ENCODE measurements at places on chromosomes 12 and 14.

DNA sequence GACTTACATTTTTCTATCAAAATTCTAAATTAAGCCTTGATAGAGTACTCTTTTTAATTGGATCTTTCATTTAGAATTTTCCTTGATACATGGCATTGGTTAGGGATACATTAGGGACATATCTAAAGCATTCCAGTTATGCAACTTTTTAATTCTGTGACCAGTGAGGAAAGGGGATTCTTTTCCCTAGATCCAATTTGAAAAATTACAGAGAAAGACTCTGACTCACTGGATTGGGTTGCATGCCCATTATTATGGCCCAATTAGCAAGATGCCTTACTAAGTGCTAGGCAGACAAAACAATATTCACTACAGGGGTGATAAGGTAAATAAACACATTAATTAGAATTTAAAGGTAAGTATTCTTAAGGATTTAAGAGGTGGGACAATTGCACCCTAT, 5.2 kb upstream of the RAD52 start:
- DNase-seq: no peak

DNA sequence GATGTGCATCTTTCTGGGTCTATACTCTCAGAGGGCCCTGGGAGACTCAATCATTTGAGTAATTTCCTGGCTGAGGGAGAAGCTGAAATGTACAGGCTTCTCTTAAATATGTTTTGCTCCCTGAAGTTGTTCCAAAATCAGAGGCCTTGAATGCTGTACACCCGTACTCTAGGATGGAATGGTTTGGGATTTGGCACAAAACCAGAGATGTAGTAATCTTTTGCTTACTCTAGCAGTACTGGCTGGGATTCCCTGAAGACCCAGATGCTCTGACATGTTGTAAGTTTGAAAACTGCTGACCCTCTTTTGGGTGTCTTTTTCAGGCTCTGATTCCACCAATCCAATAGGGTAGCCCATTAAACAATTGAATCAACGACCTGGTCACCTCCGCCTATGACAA, 10.4 kb downstream of the ACACB start:
- no peak for DNase-seq

- DNase-seq: no peak
Observed at GRCh38 chr14:76430017-76430416, 54.1 kb downstream of the ESRRB start.

DNA sequence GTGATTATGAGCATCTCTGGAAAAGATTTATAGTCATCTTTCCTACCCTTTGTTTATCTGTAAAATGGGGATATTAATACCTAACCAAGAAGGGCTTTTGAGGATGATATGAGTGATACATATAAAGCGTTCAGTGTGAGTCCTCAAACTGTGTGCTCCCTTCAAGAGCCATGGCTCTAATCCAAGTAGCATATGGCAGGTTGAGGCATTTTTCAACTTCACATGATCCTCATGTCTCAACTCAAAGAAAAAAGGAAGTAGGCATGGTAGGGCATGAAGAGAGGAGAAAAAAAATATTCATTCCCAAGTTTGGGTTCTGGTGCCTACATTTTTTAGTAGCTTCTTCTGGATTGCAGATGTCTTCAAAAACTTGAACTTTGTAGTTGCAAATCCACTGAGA, 286.3 kb upstream of the ATP2B1 start:
- DNase-seq: no peak

DNA sequence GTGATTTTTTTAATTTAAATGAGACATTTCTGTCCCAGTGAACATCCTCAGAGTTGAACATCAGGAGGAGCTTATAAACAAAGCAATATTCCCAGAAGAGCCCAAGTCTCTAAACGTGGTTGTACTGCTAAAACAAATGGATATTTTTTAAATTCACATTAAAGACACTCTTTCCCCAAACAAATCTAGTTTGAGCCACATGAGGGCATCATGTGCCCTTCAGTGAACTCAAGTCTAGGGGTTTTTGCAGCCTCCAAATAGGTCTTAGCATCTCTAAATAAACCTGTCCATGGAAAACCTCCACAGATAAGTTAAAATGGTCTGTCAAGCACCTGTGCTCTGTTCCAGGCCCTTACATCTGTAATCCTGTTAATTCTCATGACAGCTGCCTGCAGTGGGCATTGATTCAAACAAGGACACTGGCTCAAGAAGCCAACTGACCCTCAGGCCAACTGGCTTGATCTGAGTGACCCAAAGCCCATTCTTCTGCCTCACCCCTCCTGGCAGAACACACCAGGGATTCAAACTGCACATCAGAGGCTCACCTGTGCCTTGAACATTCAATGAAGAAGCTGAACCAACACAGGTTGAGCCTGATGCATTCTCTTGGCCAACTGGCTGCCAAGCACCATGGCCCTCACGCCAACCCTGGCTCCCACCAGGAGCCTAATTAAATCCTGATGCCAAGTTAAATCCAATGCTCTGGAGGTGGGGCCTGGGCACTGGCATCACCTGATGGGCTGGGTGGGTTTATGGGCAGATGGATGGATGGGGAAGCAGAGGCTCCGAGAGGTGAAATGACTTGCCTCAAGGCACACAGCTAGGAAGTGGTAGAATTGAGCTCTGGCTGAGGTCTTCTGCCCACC, 8.6 kb downstream of the ISCU start:
- DNase-seq: no peak

- DNase-seq: no peak
Observed at GRCh38 chr12:90631591-90632212, 323.3 kb downstream of the CCER1 start.

DNA sequence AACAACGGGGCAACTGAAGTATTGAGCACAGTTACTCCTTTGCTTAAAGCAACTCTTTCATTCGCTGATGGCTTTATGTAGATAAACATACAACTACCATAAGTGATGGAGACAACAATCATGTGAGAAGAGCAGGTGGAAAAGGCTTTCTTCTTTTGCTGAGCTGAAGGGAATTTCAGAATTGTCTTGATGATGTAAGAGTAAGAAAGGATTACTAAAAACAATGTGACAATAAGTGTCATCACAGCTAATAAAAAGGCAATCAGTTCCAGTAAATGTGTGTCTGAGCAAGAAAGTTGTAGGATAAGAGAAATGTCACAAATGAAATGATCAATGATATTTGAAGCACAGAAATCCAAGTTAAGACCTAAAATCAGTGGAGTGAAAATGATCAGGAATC, 647 bp downstream of the OR6C70 start:
- no peak for DNase-seq

GRCh38 chr12:54725233-54725843, 77.2 kb upstream of the DCD start:
- DNase-seq: no peak

DNA sequence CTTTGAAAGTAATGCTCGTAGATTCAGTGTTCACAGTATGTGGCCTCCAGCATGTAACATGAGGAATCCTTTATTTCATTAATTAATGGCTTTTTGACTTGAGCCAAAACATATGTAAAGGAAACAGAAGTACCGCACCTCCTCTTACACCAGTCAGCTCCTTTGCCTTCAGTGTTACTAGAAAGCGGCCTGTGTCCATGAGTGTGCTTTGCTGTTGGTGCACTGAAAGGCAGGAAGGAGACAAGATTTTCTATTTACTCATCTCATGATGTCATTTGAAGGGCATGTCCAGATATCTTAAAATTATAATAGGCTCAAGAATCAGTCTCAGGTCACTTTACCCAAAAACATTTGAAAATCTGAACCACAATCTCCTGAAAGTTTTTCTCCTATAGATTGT, 9.9 kb upstream of the CCT2 start:
- DNase-seq: no peak

- no peak for DNase-seq
Observed at GRCh38 chr14:52917735-52918134, 33.1 kb downstream of the FERMT2 start.

GRCh38 chr12:113889076-113889475, 77.0 kb downstream of the RBM19 start:
- peak; percentile 45 for DNase-seq

- DNase-seq: no peak
Observed at GRCh38 chr12:100221523-100221922, 20.9 kb downstream of the ACTR6 start.

- no peak for DNase-seq
Observed at GRCh38 chr14:96538097-96538989, 36.2 kb downstream of the PAPOLA start.

DNA sequence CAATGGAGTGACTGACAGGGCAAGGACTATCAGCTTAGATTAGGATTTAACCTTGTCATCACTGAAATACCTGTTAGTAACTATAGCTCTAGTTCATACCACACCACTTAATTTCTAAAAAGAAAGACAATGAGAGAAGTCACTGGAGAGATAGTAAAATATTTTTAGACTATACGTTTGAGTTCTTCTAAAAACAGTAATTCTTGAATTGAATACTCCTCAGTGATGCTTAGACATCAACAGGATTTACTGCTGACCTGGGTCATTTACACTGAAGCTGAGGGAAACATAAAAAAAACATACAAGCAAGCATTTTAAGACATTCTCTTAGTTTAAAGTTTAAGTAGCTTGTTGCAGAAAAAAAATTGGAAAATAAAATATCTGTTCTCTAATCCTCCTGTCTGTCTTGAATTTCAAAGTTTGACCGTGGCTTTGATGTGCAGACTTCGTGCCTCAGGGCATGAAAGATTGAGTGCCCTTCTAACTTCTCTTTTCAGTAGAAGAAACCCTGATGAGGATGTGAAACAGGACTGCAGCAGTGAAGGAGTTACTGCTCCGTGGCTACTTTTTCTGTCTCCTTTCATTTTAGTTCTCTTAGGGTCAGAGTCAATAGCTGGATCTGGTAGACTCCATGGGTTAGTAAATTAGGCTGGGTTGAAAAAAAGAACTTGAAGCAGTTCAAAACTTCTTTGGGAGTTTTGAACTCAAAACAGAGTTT, 172.2 kb downstream of the PTPRO start:
- no peak for DNase-seq

DNA sequence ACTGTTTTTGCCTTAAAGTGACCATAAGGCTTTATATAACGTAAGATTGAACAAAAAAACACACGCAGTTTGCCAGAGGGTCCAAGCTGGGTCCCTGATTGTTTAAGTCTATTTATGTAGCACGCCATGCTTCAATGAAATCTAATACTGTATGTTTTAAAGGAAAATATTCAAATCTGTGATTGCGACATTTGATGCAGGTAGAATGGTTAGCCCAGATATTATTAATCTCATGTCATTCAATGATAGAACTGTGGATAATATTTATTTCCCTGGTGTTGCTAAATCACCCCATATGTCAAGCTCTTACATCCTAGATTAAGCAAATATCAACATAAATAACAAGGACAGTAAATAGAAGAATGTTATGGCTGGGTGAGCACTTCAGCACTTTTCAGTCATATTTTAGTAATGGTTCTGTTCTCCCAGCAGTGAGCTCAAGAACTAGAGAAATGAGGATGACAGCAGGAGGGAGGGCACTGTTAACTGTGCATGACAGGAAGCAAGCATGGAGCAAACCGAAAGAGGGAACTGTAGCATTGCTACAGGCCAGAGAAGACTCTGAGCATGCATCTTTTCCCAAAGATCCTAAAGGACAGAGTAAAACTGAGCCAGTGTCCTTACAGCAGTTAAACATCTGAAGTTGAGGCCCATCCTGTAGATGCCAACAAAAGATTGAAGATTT, 465.7 kb upstream of the MGAT4C start:
- no peak for DNase-seq

GRCh38 chr12:96513681-96514080, 24.3 kb downstream of the CFAP54 start:
- DNase-seq: no peak

All from SK-N-SH (cell line).